Effector memory CD4-positive, alpha-beta T cell (primary cell): ENCODE measurements at places on chromosomes 7 and 10.

- H3K36me3 ChIP-seq, result no peaks in the 10 kb centered on the region
- H3K27me3 ChIP-seq, result no peaks in the 10 kb centered on the region
- no peak overlapping the region for H3K4me3 ChIP-seq
- no peaks in the 10 kb centered on the region for H3K4me1 ChIP-seq
Observed at GRCh38 chr10:88557256-88557655, 25.9 kb downstream of the RNLS start.

DNA sequence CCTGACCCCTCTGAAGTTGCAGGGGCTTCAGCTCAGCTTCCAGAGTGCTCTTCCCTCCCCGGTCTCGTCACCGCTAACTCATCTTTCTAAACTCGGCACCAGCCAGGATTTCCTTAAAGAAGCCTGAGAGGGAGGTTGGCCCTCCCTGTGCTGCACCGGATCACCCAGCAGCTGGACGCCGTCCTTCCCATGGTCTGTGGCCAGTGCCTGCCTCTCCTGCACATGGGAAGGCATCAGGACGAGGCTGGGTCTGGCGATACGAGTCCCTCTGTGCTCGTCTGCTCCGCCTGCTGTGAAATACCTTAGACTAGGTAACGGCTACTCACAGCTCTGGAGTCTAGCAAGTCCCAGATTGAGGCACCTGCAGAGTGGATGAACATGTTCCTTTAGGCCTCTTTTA lies 179.1 kb downstream of the ZMYND11 start:
- no peaks in the 10 kb centered on the region for H3K36me3 ChIP-seq
- no peak overlapping the region for H3K27ac ChIP-seq
- H3K4me1 ChIP-seq, result no peaks in the 10 kb centered on the region
- H3K27me3 ChIP-seq, result no peaks in the 10 kb centered on the region
- H3K4me3 ChIP-seq, result no peak overlapping the region
- no peak for DNase-seq

- H3K27me3 ChIP-seq, result no peaks in the 10 kb centered on the region
- no peaks in the 10 kb centered on the region for H3K36me3 ChIP-seq
- H3K27ac ChIP-seq, result peak overlapping the region; percentile 86
- peaks cover 21% of the 10 kb centered on the region for H3K4me1 ChIP-seq
- peak overlapping the region; percentile 17 for H3K4me3 ChIP-seq
Observed at GRCh38 chr10:6409971-6410643, 170.0 kb downstream of the PRKCQ start.

DNA sequence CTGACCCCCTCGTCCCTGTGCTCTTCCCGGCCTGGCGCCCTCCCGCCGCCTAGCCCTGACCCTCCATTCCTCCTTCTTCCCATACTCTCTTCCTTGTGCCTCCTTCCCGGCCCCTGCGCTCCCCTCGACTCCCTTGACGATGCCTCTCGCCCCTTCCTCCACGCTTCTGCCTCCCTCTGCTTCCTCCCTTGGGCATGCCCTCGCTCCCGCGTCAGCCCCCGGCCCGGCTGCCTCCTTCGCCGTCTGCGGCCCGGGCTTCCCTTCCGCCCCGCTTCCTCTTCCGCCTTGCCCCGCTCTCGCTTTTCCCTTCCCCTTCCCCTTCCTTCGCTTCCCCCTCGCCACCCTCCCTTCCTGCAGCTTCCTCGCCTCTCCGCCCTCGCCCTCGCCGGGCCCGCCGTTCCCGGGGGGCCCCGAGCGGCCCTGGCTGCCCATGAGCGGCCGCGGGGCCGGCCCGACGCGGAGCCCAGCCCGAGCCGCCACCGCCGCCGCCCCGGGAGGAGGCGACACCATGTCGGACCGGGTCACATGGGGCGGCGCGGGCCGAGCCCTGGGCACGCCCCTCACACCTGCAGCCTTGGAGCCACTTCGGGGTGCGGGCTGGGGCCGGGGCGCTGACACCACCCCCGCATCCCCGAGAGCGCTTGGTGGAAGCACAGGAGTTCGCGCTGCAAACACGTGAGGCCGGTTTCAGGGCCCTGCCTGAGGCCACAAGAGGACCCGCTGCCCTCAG lies at the start of gene FBXW4:
TSS of gene FBXW4 (minus strand) at position 497 of the 730 bp plus-strand sequence. CDS start at position 432, 65 bp downstream.
- no peaks in the 10 kb centered on the region for H3K27me3 ChIP-seq
- H3K4me1 ChIP-seq, result peaks cover 8% of the 10 kb centered on the region
- H3K4me3 ChIP-seq, result peak within 1 kb of the TSS; percentile 84
- peak within 1 kb of the TSS; percentile 98 for H3K27ac ChIP-seq
- H3K36me3 ChIP-seq, result no peaks in the 10 kb centered on the region

GRCh38 chr10:125169279-125169678 lies 8.9 kb upstream of the CTBP2 start:
- no peak overlapping the region for H3K4me3 ChIP-seq
- H3K36me3 ChIP-seq, result no peaks in the 10 kb centered on the region
- DNase-seq, result no peak
- H3K27ac ChIP-seq, result no peak overlapping the region

DNA sequence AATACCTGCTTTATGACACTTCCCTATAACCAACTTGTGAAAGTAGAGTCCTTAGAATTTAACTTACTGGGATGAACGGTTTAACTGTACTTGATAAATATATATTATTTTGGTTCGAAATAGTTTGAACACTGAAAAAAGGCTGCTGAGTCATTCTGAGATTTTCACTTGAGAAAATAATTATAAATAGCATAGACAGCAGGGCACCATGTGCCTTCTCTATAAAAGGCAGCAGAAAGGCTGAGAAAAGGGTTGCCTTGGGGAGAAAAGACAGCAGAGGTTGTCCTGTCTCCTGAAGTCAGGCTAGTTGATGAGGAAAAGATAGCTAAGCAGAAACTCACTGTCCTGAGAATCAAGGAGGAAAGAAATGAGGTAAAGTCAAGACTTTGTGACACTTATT lies 92.4 kb downstream of the CTTNBP2 start:
- no peak for DNase-seq
- H3K36me3 ChIP-seq, result no peaks in the 10 kb centered on the region
- no peaks in the 10 kb centered on the region for H3K27me3 ChIP-seq

- no peaks in the 10 kb centered on the region for H3K4me1 ChIP-seq
- H3K27me3 ChIP-seq, result no peaks in the 10 kb centered on the region
- H3K4me3 ChIP-seq, result no peak overlapping the region
- H3K36me3 ChIP-seq, result no peaks in the 10 kb centered on the region
- DNase-seq, result no peak
Observed at GRCh38 chr7:112414855-112415490, 35.3 kb upstream of the IFRD1 start.

GRCh38 chr10:109774121-109774440 lies 149.2 kb downstream of the XPNPEP1 start:
- no peak overlapping the region for H3K4me3 ChIP-seq
- no peaks in the 10 kb centered on the region for H3K36me3 ChIP-seq
- H3K27me3 ChIP-seq, result no peaks in the 10 kb centered on the region
- no peaks in the 10 kb centered on the region for H3K4me1 ChIP-seq
- no peak for DNase-seq

GRCh38 chr10:120365872-120366271 lies 91.2 kb upstream of the PLPP4 start:
- no peak for DNase-seq
- no peaks in the 10 kb centered on the region for H3K36me3 ChIP-seq
- H3K4me3 ChIP-seq, result no peak overlapping the region

- H3K4me1 ChIP-seq, result peaks cover under 1% of the 10 kb centered on the region
- no peak overlapping the region for H3K27ac ChIP-seq
- H3K36me3 ChIP-seq, result no peaks in the 10 kb centered on the region
- H3K27me3 ChIP-seq, result no peaks in the 10 kb centered on the region
- H3K4me3 ChIP-seq, result no peak overlapping the region
- no peak for DNase-seq
Observed at GRCh38 chr7:139783647-139784385, 6.0 kb upstream of the HIPK2 start.

DNA sequence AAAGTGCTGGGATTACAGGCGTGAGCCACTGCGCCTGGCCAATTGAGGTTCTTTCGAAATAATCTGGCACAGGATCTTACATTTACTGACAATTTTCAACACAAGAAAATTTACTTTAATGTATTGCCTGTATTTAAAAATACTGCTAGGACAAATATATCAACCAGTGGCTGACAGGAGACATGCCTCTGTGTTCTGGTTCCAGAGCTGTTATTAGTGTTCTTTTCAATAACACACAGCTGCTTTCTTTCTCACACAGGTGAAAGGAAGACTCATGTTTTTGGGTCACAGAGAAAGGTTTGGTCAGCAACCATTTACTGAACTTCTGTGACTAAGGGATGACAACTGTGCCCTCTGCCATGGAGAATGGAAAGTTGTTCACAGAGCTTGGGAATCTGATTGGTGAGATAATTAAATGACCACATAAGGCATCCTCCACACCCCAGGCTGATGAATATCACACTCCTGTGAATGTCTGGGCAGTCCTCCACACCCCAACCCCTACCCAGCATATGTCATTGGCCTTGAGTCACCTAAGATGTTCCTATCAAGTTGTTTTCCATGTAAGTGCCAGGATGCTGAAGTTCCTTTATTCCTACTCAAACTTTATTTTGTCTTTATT lies 180.1 kb downstream of the RAPGEF5 start:
- no peaks in the 10 kb centered on the region for H3K36me3 ChIP-seq
- no peak for DNase-seq
- no peak overlapping the region for H3K27ac ChIP-seq
- no peaks in the 10 kb centered on the region for H3K4me1 ChIP-seq
- H3K4me3 ChIP-seq, result no peak overlapping the region
- H3K27me3 ChIP-seq, result no peaks in the 10 kb centered on the region

DNA sequence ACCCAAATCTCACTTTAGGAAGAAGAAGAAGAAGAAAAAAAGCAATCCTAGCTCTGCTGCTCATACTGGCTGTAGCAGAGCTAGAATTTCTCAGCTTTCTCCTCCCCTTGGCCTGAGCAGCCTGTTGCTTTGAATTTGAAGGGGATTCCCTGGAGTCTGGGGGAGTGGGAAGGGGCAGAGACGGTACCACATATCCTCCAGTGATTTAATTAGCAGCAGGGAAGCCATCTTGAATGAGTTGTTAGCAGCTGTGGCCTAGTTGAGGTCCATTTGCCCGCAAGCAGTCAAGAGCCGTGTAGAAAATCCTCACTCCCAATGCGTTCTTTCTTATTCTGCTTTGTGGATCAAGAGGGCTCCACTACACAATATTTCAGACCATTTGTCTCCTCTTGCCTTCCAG lies 16.5 kb downstream of the PDE6C start:
- H3K27ac ChIP-seq, result no peak overlapping the region
- no peak for DNase-seq
- H3K27me3 ChIP-seq, result no peaks in the 10 kb centered on the region
- H3K4me1 ChIP-seq, result no peaks in the 10 kb centered on the region

GRCh38 chr7:20798081-20798693 lies 11.5 kb upstream of the SP8 start:
- H3K36me3 ChIP-seq, result no peaks in the 10 kb centered on the region
- H3K4me1 ChIP-seq, result peaks cover 11% of the 10 kb centered on the region
- no peak for DNase-seq
- peaks cover 46% of the 10 kb centered on the region for H3K27me3 ChIP-seq
- H3K4me3 ChIP-seq, result no peak overlapping the region
